ENCODE measurements at places on chromosomes 6 and 20.
A peak's percentile ranks its signal among the peaks of the same experiment; 100 is the strongest.

- no peak for DNase-seq
These were observed 348.4 kb downstream of the TPBG start for GRCh38 chr6:82711971-82712370.

- peak; percentile 43 for DNase-seq
These were observed 793 bp downstream of the GMPR start for GRCh38 chr6:16238963-16239797.

GRCh38 chr6:42555477-42556457 lies 8.1 kb upstream of the UBR2 start:
- DNase-seq = no peak

DNA sequence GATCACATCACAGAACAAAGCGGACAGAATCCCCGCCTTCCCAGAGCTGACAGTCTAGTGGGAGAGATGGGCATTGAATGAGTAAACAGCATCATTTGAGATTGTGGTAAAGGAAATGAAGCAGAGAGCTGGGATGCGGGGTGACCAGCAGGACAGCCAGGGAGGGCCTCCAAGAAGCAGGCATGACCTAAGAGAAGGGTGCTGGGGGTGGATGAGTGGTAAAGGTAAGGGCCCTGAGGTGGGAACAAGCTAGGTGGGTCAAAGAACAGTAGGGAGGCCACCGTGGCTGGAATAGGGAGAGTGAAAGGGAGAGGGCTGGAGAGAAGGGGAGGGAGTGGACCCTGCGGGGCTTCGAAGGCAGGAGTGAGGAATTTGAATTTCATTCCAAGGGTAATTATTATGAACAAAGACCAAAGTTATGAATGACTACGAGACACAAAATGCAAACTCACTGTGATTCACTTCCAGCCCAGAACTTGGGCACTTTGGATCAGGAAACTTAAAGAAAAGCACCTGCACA lies 61.4 kb downstream of the CEBPB start:
- DNase-seq = no peak

DNA sequence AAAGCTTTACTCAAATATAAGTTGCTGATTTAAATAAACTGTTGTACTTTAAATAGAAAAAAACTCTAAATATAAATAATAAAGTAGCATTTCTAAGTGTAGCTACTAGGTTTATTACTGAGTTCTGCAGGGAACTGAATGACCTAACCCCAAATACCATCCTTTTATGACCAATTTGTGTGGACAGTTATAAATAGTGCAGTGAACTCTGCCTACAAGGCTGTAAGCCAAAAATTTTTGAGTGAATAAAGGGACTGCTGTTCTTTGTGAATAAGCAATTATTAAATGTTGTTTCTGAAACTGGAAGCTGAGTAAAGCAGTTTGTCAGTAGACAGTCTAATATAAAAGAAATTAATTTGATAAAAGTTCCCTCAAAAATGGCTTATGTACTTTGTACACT lies 90.8 kb upstream of the ELOVL5 start:
- no peak for DNase-seq

- no peak for DNase-seq
These were observed 26.6 kb downstream of the FOXC1 start for GRCh38 chr6:1636272-1636825.

All from GM13977 (cell line).